ENCODE measurements at places on chromosomes 2 and 18.
A peak's percentile ranks its signal among the peaks of the same experiment; 100 is the strongest.

- no peak for DNase-seq
Observed at GRCh38 chr2:239921843-239922242, 103.3 kb downstream of the NDUFA10 start.

GRCh38 chr2:172207911-172208310 lies 105.2 kb upstream of the DLX2 start:
- DNase-seq, result no peak

GRCh38 chr2:173149491-173149890 lies 73.8 kb downstream of the MAP3K20 start:
- no peak for DNase-seq

GRCh38 chr2:109129356-109129920 lies 433 bp downstream of the SH3RF3 start:
- no peak for DNase-seq

DNA sequence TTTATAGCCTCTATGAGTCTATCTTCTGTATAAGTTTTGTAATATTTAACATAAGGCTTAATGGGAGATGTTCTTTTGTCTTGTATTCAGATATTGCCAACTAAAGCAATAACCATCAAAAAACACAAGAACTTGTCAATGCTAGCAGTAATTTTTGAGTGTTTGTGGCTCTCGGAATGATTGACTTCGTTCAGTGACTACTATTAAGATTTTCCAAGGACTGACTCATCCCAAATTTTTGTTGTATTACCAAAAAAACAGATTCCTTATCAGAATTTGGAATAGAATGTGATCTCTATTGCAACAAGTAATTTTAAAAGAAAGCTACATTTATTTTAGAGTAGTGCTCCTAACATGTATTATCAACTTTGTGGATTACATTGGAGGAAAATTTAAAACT lies 8.1 kb downstream of the NABP1 start:
- DNase-seq, result no peak

- no peak for DNase-seq
Observed at GRCh38 chr2:232200195-232200594, 178.4 kb upstream of the ALPP start.

DNA sequence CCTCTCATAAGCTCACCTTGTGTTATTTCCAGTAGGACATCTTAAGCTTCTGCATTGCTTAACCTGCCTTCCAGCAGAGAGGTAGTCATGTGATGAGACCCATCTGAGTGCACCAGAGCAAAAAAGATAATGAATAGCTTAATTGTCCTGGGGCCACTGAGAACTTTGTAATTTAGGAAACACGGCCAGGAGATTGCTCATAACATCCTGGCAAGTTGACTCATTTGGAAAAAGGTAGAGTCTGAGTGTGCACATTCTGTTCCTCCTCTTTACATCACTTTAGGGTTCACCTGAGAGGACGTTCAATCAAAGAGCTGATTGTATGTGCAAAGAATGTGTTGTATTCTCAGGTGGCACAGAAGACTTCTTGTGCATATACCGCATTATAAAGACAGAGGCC lies 830.2 kb upstream of the SOX11 start:
- DNase-seq, result no peak

GRCh38 chr2:118670838-118671237 lies 176.6 kb downstream of the EN1 start:
- DNase-seq, result no peak

- no peak for DNase-seq
Observed at GRCh38 chr2:196853301-196854087, 44.3 kb upstream of the C2orf66 start.

DNA sequence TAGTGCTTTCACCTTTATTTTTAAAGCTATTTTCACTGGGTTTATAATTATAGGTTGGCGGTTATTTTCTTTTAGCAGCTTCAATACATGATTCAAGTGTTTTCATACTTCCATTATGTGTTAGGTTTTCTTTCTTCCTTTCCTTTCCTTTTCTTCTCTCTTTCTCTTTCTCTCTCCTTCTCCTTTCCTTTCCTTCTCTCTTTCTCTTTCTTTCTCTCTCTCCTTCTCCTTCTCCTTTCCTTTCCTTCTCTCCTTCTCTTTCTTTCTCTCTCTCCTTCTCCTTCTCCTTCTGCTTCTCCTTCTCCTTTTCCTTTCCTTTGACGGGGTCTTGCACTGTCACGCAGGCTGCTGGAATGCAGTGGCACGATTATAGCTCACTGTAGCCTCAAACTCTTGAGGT lies 36.0 kb downstream of the HAUS1 start:
- no peak for DNase-seq

GRCh38 chr2:54076586-54076985 lies 38.8 kb upstream of the ACYP2 start:
- no peak for DNase-seq

- DNase-seq, result no peak
Observed at GRCh38 chr2:224166654-224167053, 127.6 kb upstream of the SERPINE2 start.

DNA sequence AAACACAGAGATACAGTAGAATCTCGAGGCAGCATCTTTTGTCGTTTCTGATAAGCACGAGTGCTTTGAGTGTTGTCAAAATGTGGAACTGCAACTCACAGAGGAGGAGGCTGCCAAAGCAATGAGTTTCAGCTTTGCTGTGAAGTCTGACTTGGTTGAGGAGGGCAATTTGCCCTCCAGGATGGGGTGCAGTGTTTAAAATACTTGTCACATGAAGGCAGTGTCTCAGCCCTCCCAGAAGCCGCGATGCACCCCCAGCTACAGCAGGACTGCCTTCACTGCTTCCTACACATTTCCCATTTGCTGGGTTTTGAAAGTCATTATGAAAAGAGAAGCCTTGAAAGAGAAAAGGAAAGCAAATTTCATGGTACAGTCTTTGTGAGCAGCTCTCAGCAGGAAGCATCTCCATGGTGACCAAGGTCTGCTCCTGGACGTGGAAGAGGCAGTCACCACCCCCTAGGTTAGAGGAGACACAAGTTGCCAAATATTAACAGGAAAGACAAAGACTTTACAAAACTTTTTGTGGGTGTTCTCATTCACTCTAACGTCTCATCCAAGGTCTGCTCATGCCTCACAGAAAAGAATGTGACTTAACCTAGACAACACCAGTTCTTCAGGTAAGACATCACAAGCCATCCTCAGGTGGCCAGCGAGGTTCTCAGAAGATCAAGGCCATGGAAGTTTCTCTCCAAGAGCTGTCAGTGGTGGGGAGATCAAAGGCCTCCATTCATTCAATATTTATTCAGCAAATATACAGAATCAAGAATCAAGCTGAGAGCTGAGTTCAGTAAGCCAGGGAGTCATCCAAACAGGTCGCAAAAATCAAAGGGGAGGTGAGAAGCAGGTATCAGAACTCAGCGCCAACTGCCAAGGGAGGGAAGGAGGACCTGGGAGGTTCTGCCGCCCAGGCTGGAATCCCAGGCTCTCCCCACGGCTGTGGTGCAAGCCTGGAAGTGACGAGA lies 476.0 kb downstream of the EIPR1 start:
- DNase-seq, result peak; percentile 27

GRCh38 chr2:38323623-38324022 lies 53.5 kb downstream of the ATL2 start:
- no peak for DNase-seq

DNA sequence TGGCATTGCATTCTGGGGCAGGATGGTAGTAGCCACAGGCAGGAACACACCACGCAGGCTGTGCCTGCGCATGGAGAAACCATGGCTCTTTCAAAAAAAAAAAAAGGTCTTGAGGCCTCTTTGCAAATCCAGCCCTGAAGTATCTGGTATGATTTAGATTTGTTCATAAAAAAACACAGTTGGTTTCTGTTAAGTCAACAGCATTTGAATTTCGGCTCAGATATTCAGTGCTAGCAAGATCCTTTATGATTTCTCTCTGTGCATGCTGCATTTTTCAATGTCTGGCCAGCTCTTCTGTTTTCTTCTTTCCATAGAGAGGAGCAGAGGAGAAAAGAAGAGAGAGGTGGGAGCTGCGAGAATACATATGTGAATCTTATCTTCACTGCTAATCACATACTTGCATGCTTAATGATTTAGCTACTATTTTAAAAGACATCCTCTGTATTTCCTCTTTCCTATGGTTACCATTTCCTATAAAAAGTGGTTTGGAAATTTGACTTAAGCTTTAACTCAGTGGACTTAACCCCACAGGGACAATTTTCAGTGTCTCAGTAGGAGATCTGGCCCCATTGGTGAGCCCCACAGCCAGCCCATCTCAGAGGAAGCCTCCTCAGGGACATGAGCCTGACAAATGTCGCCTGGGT lies 214.3 kb upstream of the APCDD1 start:
- no peak for DNase-seq

- DNase-seq, result no peak
Observed at GRCh38 chr18:37778417-37779165, 213.0 kb upstream of the CELF4 start.

GRCh38 chr18:457140-457519 lies 43.4 kb downstream of the COLEC12 start:
- no peak for DNase-seq

DNA sequence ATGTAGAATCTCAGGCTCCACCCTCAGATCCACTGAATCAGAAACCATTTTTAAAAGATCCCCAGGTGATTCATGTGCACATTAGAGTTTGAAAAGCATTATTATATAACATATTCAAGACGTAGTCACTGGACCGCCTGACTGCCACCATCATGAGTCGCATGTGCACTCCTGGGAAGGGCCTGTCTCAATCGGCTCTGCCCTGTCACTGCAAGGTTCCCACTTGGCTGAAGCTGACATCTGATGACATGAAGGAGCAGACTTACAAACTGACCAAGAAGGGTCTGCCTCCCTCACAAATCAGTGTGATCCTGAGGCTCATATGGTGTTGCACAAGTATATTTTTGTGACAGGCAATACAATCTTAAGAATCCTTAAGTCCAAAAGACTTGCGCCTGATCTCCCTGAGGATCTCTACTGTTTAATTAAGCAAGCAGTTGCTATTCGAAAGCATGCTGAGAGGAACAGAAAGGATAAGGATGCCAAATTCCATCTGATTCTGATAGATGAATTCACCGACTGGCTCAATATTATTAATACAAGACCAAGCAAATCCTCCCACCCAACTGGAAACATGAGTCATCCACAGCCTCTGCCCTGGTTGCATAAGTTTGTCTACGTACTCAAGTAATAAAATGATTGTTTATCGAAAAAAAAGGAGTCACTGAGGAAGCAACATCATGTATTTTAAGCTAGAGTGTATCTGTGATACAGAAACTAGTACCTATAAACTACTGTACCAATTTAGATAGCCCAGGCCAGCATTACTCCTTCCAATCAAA lies 26.2 kb downstream of the ATAD2B start:
- no peak for DNase-seq

DNA sequence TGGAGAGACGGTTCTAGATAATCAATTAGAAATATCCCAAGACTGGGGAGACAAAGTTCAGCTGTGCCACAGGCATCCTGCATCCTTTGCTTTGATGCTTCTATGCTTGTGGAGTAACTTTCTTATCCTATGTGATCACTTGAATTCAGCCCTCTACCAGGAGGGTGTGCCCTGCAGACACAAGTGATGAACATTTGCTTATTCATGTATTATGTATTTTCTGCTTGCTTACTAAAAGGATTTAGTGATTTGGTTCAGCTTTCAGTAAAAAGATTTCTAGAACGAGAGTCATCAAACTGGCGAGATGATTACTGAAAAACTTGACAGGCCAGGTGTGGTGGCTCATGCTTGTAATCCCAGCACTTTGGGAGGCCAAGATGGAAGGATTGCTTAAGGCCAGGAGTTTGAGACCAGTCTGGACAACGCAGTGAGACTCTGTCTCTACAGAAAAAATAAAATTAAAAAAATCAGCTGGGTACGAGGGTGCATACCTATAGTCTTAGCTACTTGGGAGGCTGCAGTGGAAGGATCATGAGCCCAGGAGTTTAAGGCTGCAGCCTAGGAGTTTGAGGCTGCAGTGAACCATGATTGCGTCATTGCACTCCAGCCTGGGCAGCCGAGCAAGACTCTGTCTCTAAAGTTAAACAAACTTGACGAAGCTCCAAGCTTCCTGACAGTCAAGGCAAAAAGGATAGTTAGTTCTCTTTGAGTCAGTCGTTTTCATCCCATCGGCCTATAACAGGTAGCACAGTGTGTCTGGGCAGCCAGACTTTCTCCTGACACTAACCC lies 13.3 kb downstream of the HK2 start:
- no peak for DNase-seq

DNA sequence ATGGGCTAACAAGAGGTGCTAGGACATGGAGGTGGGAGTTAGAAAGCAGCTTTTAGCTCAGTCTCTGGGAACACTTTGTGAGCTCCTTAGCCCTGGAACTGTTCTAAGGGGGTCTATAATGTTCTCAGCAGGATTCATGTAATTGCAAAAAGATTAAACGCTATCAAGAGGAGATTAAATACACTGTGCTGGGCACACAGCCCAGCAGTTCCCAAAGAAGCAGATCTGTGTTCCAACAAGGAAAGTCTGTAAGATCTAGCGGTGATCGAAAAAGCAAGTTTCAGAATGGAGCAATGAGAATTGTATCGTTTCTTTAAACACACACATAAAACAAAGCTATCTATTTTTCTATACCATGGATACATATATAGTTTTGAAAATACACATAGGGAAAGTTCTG lies 2.4 kb upstream of the ARID5A start:
- no peak for DNase-seq
